ENCODE measurements at places on chromosomes 1 and 21.

DNA sequence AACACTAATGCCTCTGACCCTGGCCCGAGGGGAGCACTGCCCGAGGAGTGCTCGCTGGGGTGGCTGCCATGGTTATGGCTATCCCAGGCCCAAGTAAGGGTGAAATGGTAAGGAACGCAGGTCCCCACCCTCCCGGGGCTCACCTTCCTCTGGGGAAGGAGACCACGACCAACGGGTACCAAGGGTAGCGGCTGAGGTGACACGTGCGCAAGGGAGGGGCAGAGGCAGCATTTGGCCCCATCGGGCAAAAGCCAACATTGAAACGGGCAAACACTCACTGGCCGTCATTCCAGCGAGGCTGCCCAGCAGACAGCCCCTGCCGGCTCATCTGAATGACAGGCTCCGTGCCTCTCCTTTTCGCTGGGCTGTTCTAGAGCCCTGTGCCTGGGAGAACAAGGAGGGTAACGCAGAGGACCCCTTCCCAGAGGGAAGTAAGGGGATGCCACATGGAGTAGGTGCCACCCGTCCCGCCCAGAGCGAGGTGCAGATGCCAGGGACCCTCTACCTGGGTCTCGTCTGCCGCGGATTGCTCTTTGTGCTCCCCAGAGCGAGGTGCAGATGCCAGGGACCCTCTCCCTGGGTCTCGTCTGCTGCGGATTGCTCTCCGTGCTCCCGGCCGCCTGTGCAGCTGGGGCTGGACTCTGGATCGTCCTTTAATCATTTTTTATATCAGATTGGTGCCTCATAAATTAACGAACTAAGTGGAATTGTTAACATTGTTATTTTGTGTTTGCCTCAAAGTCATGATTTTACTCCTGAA is 16.2 kb downstream of the ACTRT2 start:
- DNase-seq = no peak

DNA sequence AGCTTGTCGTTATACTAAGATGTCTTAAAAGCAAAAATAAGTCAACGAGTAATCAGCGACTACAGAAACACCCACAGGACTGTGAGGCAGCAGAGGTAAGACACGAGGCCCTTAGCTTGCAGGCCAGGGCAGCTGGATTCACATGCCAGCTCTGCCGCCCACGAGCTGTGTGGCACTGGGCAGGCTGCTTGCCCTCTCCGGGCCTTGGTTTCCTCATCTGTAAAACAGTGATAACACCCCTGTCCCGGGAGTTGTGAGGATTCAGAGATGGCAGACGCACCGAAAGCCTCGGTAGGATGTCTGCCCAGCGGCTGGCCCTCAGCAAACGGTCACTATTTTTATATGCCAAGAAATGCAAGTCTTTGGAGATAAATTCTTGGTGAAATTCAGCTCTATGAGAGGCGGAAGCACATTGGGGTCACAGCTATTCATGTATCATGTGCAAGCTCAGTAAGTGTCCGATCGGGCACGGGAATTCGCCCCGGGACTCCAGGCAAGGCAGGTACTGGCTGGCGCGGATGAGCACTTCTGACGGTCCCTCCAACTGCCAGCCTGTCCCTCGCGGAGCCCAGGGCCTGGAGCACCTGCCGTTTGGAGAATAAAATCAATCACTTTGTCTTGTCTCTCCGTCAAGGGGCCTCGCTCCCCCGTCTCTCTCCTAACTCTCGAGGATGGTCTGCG is 1.1 kb downstream of the C2CD2 start:
- DNase-seq = no peak

DNA sequence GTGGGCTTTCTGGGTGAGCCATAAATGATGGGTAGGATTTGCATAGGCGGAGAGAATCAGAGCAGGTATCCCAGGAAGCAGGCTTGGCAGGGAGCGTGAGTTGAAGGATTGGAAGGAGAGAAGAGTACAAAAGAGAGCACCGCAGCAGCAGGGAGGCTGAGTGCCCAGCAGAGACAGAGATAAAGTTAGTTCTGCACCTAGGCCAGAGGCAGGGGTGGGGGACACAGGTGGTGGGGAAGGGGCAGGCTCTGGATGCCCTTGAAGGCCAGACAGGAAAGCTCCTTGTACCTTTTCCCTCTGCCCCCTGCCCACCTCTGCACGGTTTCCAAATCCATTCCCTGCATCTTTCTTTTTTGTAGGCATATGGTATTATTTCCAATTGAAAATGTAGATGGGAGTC is 33.0 kb upstream of the TRABD2B start:
- DNase-seq = no peak

DNA sequence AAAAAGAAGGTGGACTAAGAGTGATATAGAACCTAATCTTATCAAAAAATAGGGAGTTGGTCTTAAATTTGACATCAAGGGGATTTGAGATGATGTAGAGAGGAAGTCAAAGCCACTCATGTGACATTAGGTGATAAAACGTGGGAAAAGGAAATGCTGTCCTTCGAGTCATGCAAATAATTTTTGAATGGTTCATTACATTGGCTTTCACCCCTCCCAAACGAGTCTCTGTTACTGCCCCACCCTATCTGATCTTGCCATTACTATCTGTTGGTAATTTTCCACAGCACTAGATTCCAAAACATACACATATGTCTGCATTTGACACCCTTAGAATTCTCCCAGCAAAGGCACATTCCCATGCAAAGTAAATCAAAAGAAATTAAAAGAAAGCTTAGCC is 531.1 kb upstream of the ADAMTS5 start:
- DNase-seq = no peak

- DNase-seq = no peak
These were observed 62.2 kb upstream of the SLC44A3 start for GRCh38 chr1:94757931-94758330.

- no peak for DNase-seq
These were observed 50.1 kb downstream of the CRP start for GRCh38 chr1:159664247-159664646.

DNA sequence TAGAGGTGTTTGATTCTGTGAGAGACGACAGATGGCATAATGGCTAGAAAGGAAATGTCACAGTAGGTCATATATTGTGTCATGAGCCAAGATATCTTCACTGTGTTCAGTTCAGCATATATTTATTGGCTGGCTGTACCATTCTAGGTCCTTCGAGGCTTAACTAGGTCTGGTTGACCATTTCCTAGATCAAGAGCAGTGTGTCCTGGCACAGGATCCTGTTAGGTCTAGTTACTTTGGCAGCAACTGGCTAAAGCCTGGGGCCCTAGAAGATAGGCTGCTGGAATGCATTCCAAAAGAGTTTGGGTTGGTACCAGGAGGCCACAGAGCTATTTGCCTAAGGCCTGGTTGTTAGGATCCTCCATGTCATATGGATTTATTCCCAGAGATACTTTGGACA is 20.9 kb downstream of the ZBTB40 start:
- DNase-seq = no peak

- DNase-seq = no peak
These were observed 53.9 kb downstream of the GABPA start for GRCh38 chr21:25788677-25789076.

- no peak for DNase-seq
These were observed 4.9 kb downstream of the RASSF5 start for GRCh38 chr1:206512058-206512850.

DNA sequence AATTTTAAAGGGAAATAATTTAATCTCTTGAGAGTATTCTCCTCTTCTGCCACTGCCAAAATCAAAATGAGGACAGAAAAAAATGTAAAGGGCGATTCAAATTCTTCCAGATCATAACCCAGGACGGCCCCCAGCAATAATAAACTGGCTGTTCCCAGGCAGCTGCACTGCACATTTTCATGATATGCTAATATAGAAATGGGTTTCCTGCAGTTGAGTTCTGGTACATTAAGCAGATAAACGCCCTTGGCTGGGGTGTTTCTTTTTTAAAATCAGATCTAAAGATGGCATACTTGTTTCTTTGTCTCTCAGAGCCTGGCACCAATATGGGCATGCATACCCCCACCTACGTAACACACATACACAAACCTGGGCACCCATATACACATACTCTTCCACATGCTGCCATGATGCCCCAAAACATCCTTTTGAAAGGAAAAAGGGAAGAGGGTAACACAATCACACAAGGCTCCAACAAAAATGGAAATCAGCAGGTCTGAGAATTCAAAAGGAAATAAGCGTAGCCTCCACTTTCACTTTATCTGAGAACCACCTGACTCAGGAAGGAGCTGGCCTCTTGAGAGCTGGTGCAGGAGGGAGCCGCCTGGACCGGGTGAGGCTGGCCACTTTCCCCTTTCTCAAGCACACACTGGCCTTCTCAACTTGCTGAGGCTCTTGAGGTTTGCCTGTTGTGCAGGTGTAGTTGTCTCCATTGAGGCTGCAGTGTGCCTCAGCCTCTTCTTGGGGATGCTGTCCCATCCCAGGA is 653.4 kb downstream of the KIF26B start:
- no peak for DNase-seq

DNA sequence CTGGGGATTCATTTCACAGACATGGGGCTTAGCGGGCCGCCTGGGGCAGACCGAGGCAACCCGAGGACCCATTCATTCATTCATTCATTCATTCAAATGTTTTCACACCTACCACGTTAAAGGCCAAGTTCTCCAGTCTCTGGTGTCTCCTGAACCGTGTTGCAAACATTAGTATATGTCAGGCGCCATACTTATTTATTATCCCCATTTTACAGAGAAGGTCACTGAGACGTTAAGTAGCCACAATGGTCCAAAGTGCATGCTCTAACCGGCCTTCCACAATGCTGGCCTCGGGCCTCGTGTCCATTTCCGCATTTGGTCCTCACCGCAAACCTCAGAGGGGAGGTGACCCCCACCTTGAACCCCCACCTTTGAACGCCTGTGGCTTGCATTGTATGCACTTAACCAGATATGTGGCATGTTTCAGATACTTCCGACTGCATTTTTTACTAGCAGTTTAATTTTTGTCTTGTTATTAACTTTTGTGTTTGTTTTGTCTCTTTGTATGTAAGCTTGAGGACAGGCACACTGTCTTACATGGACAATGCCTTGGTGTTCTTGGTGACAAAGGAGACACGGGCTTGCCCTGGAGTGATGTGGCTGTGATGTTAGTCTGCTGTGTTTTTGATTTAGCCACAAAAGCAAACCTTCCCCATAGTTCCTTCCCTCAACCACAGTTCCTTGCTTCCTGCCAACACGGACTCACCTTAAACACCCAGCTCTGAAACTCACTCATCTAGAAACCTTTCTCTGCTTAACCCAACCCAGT is 1.2 kb upstream of the IFFO2 start:
- no peak for DNase-seq

- DNase-seq = no peak
These were observed 58.5 kb downstream of the WDR4 start for GRCh38 chr21:42820616-42821465.

GRCh38 chr1:68954841-68955240 is 458.0 kb upstream of the DEPDC1 start:
- no peak for DNase-seq

DNA sequence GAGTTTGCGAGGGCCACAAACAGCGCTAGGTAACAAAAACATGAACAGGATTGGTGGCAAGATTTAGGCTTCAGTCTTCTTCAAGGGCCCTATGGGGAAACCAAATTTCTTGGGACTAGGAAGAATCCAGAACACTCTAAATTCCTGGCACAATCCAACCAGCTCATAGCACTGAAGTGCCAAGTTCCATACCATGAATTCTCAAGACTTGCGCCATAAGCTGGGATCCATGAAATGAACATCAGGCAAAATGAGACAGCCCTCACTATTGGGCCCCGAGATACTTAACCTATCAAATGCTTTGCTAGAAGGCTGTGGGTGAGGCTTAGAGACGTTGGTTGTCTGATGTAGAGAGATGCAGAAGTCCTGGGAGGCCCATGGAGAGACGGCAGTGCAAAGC is 322.1 kb downstream of the PAPPA2 start:
- no peak for DNase-seq

DNA sequence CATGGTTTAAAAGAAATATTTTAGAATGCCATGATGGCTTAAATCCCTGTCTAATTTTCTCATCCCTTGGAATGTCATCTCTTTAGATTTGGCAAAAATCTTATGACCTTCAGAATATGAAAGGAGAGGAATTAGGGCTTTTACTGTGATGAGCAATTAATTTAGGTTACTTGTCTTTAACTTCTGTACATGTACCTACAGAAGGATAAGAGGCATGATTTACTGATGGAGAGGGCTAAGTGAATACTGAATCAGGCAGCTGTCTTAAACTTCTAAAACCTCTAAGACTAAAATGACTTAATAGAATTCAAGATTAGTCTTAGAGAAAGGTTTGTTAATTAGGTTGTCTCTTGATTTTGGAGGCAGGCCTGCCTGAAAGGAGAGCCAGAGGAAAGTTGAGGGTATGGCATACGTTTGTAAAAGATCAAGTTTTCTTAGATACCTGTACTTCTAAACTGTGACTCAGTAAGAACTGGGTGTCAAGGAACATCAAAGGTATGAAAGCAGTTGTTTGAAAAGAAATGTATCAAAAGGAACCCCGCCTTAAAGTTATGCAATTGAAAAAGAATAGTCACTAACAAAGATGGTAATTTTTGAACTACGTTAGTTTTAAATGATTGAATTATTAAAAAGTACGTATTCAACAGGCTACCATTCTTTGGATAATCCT is 12.5 kb downstream of the MACO1 start:
- no peak for DNase-seq

- no peak for DNase-seq
These were observed 61.9 kb downstream of the EPB41 start for GRCh38 chr1:28976248-28976647.

DNA sequence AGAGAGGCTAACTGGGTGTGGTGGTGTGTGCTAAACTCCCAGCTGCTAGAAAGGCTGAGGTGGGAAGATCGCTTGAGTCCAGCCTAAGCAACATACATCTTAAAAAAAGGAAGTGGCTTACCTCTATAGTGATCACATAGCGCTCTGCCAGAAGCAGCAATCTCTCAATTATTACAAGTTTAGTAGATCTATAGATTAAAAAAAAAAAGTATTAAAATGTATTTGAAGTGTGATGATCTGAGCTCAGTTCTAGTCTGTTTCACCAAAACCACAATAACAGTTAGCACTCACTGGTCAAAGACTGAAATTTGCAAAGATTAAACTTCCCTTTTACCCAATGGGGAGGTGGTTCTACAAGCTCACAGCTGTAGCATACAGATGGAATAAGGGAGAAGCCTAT is 76.3 kb downstream of the USP24 start:
- no peak for DNase-seq

GRCh38 chr1:167100730-167101129 is 6.9 kb downstream of the STYXL2 start:
- no peak for DNase-seq

DNA sequence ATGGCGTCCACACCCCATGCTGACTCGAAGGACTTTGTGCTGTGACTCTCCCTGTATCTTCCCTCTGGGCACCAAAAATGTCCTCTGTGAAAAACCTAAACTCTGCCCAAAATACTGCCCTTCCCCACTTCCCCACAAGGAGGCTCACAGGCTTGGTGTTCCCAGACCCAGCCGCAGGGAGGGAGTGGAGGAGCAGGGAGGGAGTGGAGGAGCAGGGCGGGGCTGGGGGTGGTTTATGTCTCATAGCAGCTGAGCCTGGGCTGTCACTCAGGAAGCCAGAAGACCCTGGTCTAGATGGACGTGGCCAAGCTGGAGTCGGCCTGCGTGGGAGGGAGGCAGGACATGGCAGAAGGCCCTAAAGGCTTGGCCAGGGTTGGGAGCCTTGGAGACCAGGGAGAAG is 461.7 kb downstream of the PTPRU start:
- no peak for DNase-seq

GRCh38 chr1:158037008-158037865 is 43.8 kb downstream of the KIRREL1 start:
- DNase-seq = no peak

GRCh38 chr21:34986561-34987500 is 62.3 kb downstream of the RUNX1 start:
- DNase-seq = no peak
